NCI-H446 treated with DMSO at 0.1 percent for 48 hours (cell line): ENCODE measurements at places on chromosomes 5 and 9.

DNA sequence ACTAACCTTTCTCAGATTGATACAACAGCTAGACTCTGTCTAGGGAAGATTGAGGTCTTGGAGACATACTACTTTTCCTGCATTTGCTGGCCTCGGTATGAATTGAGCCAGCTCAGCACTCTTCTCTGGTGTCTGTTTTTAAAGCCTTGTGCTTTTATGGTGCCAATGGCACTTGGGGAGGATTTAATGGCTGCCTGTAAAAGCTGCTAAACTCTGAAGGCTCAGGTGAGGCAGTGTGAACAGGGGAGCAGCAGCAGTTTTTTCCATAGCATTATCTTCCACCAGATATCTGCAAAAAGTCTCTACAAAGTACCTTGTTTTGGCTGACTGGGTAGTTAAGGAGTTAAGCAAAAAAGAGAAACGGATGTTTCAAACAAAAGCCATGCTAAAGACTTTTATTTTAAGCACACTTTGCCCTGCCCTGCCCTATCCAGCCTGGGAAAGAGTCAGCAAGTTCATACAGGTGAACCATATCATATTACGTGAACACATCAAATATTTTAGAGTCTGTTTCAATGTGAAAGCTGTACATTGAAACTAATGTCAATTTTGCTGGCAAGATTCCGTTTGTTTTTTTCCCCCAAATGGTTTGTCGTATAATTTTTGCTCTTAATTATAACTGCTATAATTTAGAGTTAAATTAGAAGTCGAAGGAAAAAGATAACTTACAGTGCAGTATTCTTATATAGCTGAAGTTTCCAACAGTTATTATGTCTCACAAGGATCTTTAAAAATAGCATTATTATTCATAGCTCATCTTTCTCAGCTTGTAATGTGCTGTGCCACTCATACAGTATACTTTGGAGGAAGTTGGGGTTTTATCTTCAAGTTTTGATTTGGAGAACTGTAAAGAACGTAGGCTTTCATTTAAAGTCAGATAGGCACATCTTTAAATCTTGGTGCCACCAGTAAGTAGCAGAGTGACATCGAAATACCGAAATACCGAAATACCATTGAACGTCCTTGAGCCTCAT, 424.1 kb upstream of the CD180 start:
- DNase-seq: no peak

DNA sequence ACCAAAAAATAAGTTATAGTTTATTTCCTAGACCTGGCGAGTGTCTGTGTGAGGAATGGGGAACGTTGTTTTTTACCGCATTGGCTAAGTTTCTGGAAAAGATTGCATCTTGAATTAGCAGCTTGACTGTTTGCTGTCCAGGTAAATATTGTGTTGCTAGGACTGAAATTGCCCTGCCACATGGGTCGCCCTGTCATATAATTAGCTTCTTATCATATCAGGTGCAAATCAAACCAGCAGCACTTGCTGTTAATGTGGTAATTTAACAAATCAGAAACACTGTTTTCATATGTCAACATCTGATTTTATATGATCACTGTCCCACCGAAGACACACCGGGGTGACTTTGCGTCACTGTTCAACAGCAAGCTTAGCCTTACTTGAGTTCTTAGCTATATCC, 63.7 kb upstream of the ZNF622 start:
- no peak for DNase-seq

DNA sequence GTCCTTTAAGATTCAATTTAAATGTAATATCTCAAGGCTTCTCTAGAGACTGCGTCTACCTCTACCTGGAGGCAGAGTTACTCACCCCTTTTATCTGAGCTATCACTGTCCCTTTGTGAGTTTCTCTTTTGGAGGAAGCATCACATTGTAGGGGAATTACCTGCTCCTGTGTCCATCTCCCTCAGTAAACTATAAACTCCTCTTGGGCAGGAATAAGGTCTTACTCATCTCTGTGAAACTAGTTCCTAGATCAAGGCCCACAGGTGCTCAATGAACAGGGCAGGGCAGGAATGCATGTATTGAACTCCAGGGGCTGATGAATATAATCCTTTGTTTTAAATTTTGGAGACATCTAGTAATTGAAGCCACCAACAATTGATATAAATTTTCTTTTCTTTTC, 139.8 kb upstream of the ERCC6L2 start:
- DNase-seq: no peak

DNA sequence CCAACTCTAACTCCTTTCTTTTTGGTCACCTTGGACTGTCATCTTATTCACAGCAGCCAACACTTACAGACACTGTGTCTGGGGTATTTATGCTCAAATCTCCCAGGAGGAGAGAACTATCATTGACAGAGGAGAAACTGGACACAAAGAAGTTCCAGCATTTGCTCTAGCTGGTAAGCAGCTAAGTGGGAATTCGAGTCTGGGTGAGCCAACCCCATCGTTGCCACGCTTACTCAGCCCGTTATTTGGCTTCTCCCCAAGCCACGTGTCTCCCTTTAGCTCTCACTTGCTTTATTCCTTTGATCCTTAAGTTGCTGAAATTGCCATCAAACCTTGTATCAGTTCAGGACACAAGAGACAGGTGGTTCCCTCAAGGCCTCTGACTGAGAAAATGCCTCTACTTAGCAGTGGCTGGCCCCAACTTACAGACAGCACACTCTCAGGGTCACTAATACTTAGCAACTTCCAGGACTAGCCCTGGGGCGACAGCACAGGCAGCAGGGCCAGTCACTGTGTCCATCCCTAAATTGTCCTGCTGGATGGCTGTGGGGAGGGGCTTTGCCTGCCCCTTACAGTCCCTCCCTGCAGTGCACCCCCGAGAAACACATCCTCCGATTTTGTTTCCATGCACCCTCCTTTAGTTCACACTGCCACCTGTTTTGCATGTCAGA, 1.4 kb downstream of the SLC36A2 start:
- DNase-seq: no peak

GRCh38 chr5:91938441-91938840, 555.3 kb upstream of the ARRDC3 start:
- DNase-seq: no peak

- DNase-seq: peak; percentile 68
Observed at GRCh38 chr5:83721953-83722901, 1.6 kb upstream of the HAPLN1 start.

GRCh38 chr5:94409440-94409839, 209.0 kb downstream of the KIAA0825 start:
- DNase-seq: no peak

DNA sequence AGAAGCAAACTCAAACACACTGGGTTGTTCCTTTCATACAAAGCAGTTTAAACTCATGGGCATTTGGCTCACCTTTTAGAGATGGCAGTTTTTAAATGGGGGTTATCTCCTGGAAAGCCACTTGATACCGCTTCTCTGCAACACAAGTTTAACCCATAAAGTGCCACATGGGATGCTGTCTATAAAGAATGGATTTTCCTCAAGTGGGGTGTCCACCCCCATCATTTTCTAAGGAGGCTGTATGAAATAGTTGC, 528 bp upstream of the TRPM3 start:
- no peak for DNase-seq

GRCh38 chr9:107548298-107549142, 59.0 kb upstream of the KLF4 start:
- no peak for DNase-seq

DNA sequence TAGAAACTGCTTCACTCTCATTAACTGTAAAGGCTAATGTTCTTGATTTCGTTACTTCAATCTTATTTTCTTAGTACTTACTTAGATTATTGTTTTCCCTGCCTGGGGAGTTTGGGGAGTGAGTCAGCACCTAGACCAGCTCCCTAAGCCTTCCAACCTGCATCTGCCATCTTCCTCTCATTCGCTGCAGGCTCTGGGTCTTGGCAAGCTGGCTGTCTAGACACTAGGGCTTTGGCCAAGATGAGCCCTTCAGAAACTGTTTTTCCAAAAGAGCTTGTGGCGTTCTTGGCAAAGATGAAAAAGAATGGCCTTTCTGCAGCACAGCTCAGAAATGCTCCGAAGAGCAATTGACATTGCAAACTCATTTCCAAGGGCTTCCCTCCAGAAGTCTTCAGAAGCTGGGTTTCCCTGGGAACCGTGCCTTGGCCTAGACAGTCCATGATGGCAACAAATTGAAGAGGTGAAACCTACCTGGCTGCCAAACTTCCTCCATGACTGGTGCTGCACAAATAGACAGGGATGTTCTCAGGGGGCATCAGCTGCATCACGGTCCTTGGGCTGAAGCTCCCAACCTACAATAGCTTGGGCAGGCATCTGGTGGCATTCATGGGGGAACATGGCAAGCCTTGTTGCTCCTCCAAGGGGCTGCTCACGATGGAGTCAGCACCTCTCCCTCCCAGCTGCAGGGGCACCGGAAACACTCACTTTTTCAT, 76.6 kb downstream of the NSUN2 start:
- peak; percentile 79 for DNase-seq

DNA sequence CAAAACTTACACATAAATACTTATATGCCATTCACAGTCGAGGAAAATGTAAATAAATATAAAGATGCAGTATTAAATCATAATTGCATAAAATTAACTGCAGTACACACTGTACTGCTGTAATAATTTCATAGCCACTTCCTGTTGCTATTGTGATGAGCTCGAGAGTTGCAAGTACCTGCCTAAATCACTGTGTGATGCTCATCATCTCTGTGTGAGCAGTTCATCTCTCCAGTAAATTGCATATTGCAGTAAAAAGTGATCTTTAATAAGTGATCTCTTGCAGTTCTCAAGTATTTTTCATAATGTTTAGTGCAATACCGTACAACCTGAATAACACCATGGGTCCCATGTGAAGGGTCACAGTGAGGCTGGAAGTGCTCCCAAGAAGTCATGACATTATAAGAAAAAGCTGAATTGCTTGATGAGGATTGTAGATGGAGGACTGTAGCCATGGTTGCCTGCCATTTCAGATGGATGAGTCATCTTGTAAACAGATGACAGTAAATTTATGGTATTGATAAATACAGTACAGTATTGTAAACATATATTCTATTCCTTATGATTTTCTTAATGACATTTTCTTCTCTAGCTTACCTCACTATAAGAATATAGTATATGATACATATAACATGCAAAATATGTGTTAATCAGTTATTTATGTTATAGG, 34.9 kb downstream of the SYK start:
- no peak for DNase-seq

DNA sequence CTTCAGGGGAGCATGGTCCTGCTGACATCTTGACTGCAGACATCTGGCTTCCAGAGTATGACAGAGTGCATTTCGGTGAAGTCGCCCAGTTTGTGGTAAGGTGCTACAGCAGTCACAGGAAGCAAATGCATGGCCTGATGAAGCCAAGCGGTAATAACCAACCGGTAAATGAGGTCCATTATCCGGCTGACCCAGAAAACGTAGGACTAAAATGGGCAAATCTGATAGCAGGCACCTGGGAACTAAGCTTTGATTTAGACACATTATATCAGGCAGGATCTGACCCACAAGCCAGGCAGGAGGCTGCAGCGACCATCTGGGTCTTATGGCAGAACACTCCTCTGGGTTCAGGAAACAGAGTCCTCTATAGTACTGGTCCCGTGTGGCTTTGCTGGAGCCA, 454.6 kb downstream of the GADD45G start:
- no peak for DNase-seq

- no peak for DNase-seq
Observed at GRCh38 chr5:146959360-146959759, 80.8 kb upstream of the PPP2R2B start.

- no peak for DNase-seq
Observed at GRCh38 chr5:7500256-7500655, 104.3 kb downstream of the ADCY2 start.

- DNase-seq: no peak
Observed at GRCh38 chr9:137396227-137396626, 26.7 kb downstream of the EXD3 start.

DNA sequence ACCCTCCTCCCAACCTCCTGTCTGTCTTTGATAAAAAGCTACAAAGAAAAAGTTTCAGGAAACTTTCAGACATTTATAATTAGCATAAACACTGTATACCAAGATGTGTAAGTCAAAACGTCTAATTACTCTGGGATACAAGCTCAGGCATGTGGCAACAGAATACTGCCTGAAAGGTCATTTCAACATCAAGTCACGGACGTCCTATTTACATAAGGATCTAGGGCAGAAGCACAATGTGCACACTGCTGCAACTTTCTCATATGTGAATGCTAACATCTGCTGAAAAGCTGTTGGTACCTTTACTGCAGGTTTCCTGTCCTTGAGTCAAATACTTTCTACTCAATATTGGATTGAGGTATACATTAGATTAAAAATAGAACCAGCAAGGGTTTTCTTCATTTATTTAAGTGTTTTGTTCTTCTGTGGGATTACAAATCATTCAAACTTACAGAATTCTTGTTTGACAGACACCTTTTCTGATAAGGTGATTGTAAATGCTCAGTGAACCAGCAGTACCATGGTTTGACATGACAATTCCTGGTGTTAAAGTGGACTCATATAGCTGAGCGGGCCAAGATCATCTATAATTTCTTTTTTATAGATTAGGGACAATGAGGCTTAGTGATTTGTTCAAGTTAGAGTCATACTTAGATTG, 36.8 kb downstream of the ELL2 start:
- DNase-seq: no peak

- DNase-seq: no peak
Observed at GRCh38 chr5:134226441-134227192, 744 bp upstream of the PPP2CA start.

- no peak for DNase-seq
Observed at GRCh38 chr5:148922606-148923005, 96.2 kb downstream of the ADRB2 start.

DNA sequence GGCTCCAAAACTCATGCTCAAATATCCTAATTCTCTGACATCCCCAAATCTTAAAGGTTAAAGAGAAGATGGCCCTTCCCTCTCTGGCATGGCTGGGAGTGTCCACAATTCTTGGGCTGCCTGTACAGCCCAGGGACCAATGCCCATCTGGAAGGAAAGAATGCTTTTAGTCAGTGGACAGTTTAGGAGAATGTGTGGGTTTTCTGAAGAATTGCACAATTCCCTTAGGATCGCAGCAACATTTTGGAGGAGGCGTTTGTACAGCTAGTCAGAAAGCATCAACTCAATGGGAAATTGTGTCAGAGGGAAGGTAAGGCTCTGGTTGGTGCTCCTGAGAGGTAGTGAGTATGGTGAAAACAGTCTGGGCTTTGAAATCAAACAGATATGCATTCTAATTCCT, 15.0 kb downstream of the FAM193B start:
- DNase-seq: no peak

DNA sequence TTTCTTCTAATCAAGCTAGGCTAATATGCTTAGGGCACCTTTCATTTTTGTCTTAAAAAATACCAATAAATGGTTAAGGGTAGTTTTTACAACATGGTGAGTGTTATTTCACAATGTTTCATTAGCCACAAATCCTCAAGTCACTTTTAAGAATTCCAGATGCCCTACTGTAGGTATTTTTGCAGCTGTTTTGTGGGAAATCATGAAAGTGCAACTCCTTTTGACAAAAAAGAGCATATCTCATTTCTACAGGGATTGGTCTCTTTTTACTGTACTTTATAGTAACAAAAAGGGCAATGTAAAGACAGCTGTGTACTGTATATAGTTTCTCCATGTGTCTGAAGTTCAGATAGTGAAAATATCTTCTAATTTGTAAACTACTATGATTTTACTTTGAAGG, 28.3 kb upstream of the GAS1 start:
- no peak for DNase-seq
